ENCODE measurements at places on chromosomes 7 and 10.

DNA sequence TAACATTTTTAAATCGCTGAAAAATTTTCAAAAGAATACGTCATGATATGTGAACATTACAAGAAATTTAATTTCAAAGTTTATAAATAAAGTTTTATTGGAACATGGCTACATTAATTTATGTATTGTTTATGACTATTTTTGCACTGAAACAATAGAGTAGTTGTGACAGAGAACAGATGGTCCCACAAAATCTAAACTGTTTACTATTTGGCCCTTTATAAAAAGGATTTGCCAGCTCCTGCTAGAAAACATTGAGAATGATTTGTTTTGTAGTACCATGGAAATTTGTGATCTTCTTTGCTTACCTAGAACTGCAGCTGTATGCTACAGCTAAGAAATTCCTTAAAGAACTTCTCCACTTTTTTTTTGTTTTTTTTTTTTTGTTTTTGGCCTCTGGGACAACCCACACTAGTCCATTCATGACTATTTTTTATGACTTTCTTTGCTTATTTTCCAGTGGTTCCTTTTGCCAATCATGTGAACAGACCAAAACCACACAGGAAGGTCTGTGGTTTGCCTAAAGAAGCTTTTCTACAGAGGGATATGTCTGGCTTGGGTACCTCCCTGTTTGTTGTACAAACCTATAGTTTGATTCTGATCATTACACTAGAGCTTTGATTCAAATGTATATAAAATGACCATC lies 55.7 kb downstream of the ST7 start:
- DNase-seq, result no peak

DNA sequence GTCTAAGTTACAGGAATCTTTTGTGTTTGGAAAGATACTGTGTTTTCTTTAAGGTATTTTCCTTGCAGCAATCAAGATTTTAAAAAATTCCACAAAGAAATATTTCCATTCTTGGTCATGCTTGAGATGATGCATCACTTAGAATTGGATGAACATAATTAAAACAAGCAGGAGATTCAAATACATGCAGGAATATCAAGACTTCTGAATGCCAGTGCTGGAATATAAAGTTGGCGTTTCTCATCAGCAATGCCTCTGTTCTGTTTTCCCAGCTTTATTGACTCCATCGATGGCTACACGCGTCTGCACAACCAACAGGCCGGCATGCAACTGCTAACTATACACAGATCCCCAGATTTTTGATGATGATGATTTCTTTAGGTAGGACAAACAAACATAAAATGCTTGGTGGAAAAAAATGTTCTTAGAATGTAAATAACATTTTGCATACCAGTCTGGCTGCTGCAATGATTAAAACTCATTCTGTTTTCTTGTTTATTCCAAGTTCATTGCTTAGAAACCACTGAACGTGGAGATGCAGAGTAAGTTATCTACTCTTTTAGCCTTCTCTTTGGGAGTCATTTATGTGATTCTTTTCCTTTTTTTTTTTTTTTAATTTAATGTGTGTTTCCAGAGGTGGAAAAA lies 91.3 kb upstream of the FAM171A1 start:
- no peak for DNase-seq

DNA sequence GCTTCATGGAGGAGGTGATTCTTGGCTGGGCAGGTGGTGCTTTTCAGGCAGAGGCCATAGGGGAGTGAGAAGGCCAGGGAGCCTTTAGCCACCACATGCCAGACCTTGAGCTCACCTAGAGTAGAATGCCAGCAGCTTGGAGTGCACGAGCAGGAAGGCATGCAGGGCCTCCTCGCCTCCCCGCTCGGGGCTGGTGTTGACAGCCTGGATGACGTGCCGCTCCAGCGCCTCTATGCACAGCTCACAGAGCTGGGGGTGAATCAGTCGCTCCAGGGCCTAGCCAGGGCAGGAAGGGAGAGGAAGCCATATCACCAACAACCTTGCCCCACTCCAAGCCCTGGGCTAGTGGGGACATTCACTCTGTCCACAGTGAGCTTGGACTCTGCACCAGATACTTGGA lies 15.7 kb downstream of the HPS1 start:
- no peak for DNase-seq

GRCh38 chr10:34674176-34674575 lies 140.9 kb downstream of the PARD3 start:
- DNase-seq, result no peak

- DNase-seq, result no peak
Observed at GRCh38 chr10:80199828-80200227, 5.5 kb downstream of the ANXA11 start.

- no peak for DNase-seq
Observed at GRCh38 chr7:55113760-55114540, 95.1 kb downstream of the EGFR start.

DNA sequence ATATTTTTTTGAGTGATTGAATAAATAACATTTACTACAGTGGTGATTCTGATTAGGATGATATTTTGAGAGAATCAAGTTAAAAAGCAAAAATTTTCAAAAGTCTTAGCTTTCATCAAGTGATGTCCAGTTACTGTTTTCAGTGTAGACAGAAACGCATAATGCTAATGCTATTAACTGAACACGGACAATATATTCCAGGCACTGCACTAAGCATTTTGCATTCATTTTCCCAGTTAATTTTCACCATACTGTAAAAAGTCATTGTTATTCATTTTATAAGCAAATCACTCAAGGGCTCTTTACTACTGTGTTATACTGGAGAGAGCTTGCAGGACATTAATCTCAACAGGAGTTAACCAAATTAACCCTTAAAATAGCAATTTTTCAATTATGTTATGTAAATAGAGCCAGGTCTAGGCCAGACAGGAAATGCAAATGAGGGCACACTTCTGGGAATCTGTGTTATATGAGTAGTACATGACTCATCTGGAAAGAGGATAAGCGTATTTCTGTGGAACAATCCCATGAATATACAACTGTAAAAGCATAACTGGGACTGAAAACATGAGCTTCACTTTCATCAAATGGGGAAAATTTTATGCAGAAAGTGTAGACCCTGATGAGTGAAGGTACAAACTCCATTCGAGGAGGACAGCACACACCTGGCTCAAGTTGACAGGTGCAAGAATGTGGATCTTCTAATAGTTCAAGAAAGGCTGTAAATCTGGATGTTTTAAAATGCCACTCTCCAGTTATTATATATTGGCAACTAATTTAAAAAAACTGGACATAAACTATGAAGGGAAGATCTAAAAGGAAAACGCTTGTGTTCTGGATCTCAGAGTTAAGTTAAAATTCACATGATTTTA lies 75.4 kb downstream of the ANK3 start:
- no peak for DNase-seq

DNA sequence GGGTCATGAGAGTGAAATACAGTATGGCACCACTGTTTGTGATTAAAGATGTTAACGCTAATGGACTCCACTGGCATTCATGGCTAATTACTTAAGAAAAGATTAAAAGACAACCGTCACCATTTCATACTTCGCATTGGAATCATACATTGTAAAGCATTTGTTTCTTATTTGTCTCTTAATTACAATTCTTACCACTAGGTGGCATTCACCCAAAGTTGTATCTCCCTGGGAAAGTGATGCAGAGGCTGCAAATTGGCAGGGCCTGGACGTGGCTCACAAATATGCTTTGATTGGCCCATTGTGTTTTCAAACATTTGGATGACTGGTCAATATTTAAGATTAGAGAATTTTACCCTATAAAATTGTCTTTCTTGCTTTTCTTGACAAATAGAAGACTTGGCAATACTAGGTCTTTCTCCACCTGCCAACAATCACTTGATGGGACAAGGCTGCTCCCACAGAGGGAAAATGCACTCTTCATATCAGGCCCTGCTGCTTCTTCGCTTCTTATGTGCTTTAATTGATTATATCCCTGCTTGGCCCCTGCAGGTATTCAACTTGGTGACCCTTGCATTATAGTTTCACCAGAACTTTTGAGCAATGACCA lies 72.1 kb upstream of the STARD3NL start:
- DNase-seq, result peak; percentile 3

GRCh38 chr7:44264221-44264931 lies 61.0 kb downstream of the CAMK2B start:
- no peak for DNase-seq

DNA sequence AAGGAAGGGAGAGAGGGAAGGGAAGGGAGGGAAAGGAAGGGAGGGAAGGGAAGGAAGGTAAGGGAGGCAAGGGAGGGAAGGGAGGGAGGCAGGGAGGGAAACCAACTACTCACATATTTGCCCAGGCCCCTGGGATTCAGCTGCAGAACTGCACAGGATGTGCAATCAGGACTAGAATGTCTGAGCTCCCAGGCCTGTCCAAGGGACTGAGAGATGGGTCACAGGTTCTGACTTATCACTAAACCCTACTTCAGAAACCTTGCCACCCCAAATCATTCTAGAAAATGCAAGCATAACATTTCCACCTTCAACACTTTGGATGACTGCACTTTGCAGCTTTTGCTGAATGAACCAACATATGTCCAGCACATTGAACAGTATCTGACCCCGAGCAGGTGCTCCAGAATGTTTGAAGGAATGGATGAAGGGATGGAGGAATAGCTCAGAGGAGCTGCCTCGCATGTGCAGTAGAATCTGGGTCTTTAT lies 245.3 kb downstream of the KCNMA1 start:
- DNase-seq, result no peak

GRCh38 chr7:114942446-114943175 lies 20.7 kb downstream of the MDFIC start:
- no peak for DNase-seq

DNA sequence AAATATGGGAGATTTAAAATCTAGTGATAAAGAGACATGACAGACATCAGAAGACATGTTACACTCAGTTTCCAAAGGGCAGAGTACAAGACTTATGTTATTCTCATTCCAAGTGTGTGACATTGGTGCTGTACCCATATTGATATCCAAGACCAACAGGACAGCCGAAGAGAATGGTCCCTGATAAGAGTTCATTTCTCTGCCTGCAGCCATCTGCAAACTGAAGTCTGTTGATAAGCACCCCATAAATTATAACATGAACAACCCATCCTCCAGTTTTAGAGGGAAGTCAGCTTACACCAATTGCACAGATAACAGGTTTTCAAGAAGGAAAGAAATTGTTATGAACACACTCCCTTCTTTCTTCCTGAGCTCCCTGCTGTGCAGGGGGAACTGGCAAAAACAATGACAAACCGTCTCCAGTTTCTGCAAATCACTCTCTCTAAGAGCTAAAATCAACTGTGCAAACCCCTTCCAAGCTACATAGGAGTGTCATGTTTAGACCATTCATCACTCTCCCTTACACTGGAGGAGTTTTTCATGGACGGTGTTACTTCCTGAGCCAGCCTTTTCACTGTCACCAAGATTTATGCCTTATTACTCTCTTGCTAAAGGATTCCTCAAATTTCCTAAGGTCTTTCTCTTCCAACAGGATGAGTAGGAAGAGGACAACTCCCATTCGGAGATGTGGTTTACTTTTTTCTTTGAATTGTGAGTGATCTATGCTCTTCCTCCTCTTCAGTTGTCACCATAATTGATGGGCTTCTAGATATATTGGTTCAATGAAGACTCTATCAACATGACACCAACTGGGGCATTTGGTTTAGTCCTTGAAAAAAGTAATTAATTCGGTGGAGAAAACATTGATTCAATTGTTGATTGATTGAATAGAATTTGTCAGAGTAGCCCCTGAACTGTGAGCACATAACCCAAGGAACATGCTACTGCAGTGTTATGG lies 80.3 kb upstream of the FAM171A1 start:
- peak; percentile 42 for DNase-seq

DNA sequence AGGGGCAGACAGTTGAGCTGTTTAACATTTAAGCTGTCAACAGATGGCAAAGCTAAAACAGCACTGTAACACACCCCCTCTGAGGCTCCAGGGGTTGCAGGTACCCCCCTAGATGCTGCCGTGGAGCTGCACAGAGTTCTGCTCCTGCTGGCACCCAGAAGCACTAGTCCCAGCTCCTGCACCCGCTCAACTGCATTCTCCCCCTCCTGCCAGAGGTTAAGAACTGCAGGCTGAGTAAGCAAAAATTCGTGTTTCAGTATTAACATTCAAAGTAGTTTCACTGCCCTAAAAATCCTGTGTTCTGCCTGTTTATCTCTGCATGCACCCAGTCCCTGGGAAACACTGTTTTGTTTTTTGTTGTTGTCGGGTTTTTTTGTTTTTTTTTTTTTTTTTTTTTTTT lies 790.8 kb upstream of the KCND2 start:
- peak; percentile 2 for DNase-seq

GRCh38 chr7:142168746-142169145 lies 57.2 kb downstream of the MGAM2 start:
- DNase-seq, result no peak

GRCh38 chr7:116357781-116358670 lies 141.5 kb upstream of the CAV2 start:
- DNase-seq, result no peak

DNA sequence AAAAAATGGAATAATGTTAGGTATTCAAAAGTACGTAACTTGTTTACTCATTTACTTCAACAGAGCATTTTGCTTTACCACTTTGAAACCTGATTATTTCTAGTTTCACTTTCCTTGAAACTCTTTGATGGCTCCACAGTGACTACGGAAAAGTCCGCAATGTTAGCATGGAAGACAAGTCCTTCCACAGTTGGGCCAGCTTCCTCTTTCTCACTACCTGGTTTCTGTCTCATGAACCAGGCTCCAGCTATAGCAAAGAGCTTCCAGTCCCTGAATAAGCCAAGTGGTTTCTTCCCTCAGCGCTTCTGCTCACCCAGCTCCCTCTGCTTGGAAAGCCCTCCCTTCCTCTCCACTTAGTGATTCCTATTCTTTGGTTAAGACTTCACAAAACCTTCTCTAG lies 44.8 kb upstream of the SLC16A12 start:
- no peak for DNase-seq

- DNase-seq, result no peak
Observed at GRCh38 chr7:70566671-70567070, 565.3 kb upstream of the GALNT17 start.

DNA sequence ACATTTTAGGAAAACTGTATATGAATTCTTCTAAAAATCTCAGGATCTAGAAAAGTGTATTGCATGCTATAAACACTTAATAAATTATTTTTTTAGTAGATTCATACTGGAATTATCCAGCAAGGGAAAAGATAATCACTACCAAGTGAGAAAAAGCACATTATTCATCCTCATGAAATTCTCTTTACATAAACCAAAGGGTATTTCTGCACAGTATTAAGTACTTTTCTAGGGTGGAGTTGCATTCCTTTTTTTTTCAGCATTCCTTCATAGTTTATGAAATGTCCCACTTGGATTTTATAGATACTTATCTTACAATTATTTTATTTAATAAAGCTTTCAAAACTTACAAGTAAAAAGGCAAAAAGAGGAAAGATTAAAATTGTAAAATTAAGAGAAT lies 403.3 kb downstream of the HGF start:
- DNase-seq, result no peak

Measured in CMK (cell line).